ENCODE measurements at places on chromosomes 5 and 9. TPM values are rescaled to one million over a fixed set of nuclear protein-coding genes. Genes with fewer than 3 reads are reported as not detected.

PKD2L2 gene
- total RNA-seq = not detected

TMEM252 gene
- total RNA-seq = not detected

FCN2 gene
- total RNA-seq = not detected

BTNL3 gene
- not detected for total RNA-seq

FOXD4L4 gene
- total RNA-seq = 0.69 TPM

PCDHA13 gene
- total RNA-seq = not detected

All from CD4-positive, alpha-beta memory T cell (primary cell).